ENCODE measurements at places on chromosomes 3 and 15.

- no peak for DNase-seq
These were observed 62.8 kb upstream of the GATA2 start for GRCh38 chr3:128555841-128556240.

DNA sequence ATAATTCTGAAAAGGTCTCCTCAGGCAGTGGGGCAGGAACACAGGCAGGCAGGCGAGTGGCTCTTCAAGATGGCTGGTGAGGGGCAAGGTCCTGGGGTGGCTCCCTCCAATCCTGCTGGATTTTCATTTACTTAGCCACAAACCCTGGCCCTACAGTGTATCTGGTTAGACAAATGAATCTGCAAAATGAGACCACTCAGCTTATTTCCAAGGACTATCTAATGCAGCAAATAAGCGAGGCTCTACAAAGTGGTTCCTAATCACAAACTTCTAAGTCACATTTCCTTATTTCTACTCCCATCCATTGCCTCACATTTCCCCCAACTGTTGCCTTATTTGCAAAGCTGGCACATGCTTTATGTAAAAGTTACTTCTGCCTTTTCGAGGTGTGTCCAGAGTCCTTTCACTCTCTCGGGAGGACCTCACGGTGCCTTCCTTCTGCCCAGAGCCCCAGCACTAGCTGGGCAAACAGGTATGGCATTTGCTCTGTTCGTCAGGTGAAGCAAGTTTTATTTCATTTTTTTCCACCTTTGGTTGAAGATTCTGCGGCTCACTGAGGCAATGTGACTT, 40.5 kb downstream of the CCDC12 start:
- DNase-seq: no peak

DNA sequence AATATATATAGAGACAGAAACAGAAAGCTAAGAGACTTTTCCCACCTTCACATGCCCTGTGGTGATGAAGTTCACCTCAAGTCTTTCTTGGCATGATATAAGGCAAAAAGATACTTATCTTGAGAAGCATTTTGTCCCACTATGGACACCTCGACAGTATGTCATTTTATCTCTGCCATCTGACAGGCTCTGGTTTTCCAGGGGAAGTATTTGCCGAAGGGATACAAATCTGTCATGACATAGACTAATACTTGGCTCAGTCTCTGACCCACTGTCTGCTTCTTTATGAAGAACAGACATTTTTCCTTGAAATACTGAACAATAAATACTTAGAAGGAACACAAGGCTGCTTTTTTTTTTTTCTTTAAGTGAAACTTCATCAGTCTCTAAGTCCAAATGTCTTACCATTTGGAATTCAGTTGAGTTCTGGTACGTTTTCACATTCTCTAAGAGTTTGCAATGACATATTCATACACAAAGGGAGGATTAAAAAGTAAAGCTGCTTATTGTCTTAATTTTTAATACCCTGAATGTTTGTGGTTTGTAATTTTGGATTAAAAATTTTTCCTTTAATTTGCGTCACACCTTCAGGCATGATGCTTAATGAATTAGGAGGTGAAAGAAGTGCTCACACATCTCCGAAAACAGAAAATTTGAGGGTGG, 87.8 kb upstream of the LMOD3 start:
- DNase-seq: no peak

GRCh38 chr3:11711876-11712275, 68.2 kb upstream of the VGLL4 start:
- DNase-seq: no peak

- no peak for DNase-seq
These were observed 137.2 kb downstream of the PPM1L start for GRCh38 chr3:160893207-160893606.

GRCh38 chr3:46845397-46845859, 17.8 kb downstream of the MYL3 start:
- no peak for DNase-seq

DNA sequence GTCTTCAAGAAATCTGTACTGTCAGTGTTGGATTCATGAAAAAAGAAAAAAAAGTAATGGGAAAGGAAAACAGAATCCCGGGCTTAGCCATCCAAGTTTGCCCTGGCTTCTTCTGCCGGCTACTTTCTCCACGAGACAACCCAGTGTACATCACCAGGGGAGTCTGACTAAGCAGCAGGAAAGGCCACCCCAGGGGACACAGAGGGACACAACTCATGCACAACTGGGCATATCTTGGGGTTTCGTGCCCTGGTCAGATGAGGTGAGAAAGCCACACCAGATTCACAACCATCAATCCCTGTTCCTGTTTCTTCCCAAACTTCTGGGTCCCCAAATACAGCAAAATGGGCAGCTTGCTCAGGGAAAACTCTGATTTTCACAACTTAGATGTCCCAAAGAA, 33.2 kb downstream of the ADAMTS17 start:
- no peak for DNase-seq

GRCh38 chr15:45349623-45350022, 28.7 kb downstream of the GATM start:
- no peak for DNase-seq

Measured in CD4-positive, alpha-beta T cell treated with Interleukin-17A for 1 hour (primary cell).